ENCODE measurements at places on chromosomes 3 and 15.

GRCh38 chr15:68407886-68408881 is 23.8 kb downstream of the ITGA11 start:
- no peak for DNase-seq

- no peak for DNase-seq
Measured at GRCh38 chr3:186502966-186503712, 41.0 kb downstream of the CRYGS start.

DNA sequence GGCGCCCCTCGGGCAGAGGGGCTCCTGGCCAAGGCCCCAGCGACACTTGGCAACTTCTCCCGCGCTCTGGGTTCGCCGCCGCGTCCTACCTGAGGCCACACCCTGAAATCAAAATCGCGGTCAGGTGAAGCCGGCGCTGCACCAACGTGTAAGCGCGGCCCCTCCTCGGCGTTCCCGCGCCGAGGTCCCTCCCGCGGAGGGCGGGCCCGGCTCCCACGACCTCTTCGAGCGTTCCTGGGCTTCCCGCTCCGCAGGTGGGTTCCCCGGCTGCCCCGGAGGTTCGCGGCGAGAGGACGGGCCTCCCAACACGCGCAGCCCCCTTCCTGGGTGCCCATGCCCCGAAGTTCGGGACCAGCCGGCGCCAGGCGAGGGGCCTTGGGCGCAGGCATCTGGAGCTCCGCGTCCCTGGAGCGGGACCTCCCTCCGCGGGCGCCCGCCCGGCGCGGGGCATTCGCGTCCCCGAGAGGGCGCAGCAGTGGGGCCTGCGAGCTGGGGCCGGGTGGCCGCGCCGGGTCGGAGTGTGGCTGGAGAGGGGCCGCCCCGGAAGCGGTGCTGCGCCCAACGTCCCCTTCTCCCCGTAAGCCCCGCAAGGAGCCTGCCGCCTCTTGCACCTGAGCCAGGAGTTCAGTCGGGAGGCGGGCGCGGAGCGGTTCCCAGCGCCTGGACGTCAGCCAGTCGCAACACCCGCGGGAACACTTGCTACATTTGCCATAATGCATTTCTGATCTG is 13.7 kb downstream of the PAK6 start:
- no peak for DNase-seq

- DNase-seq: no peak
Measured at GRCh38 chr3:148790370-148790769, 37.2 kb upstream of the CPB1 start.

- DNase-seq: no peak
Measured at GRCh38 chr3:90010341-90010740, 902.9 kb downstream of the EPHA3 start.

GRCh38 chr3:14730703-14731382 is 55.9 kb downstream of the C3orf20 start:
- no peak for DNase-seq

DNA sequence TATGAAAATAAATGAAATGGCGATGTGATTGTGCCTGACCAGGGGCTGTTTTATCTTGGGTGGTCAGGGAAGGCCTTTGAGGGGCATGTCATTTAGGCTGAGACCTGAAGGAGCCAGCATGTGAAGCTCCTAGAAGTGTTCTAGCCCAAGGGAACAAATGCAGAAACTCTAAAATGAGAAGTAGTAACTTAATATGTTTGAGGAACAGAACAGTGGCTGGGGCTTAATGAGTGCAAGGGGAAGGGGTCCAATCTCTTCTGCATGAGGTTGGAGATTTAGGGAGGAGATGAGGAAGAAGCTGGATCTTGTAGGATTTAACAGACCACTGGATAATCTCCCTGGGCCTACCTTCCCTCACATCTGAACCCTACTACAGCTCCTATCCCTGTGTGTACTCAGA is 110.5 kb downstream of the AKAP13 start:
- DNase-seq: no peak

- no peak for DNase-seq
Measured at GRCh38 chr3:68060191-68060590, 405.8 kb upstream of the SUCLG2 start.

- no peak for DNase-seq
Measured at GRCh38 chr15:76575274-76575673, 238.7 kb downstream of the ISL2 start.
